ENCODE measurements at places on chromosomes 16 and 17.

DNA sequence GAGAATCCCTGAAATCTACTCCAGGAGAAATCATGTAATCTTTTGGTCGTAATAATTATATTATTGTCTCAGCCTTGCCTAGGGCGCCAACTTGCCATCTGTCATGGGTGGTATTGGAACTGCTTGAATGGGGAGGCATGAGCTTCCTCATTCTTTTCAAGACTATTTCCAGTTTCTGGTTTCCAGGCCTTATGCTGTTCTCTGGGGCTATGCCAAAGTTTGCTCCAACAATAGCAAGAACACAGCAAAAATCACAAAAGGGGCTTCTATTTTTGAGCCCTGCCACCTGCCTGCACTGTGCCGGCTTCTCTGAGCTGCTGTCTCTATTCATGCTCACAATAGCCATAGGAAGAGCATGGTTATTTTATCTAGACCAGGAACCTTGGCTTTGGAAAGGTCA is 111.7 kb downstream of the SPECC1 start:
- ATAC-seq: no peak

DNA sequence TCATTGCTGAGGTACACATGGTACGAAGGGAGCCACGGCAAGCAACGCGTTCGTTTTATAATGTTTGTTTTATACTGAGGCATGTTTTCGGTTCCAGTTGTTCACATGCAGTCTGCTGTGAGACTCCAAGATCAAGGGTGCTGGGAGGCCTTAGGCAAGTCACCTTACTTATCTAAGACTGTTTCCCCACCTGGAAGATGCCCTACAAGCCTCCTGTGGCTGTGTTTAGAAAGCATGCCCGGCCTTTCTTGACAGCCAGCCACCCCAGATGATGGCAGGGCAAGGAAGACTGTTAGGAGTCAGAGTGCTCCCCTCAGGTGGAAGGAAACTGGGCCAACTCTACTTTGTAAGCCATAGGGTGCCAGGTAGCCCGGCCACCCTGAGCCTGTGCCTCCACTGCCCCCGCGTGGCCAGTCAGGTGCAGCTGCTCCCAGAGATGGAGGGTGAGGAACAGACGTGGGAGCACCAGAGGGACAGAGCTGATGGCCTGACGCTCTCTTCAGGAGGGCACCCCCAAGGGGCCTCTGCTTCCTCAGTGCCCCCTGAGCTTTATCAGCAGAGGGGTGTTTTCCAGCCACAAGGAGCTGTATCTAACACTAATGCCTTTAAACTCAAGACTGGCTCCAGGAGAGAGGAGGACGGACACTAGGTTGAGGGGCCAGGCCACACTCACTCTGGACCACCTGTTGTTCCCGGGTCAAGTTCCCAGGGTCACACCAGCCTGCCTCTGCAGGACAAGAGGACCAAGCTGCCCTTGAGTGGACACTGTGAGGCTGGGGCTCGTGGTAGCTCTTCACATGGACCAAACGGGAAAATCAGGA is 5.4 kb downstream of the NAT9 start:
- peak; percentile 57 for ATAC-seq

GRCh38 chr16:70416748-70417616 is 21.9 kb downstream of the ST3GAL2 start:
- ATAC-seq: no peak

GRCh38 chr16:49936791-49937190 is 80.9 kb upstream of the ZNF423 start:
- ATAC-seq: no peak
